ENCODE measurements at places on chromosomes 1 and 21.

GRCh38 chr1:159869173-159869572 is 6.7 kb upstream of the VSIG8 start:
- no peak for DNase-seq

- no peak for DNase-seq
These were observed 470 bp downstream of the TNR start for GRCh38 chr1:175742790-175743459.

GRCh38 chr1:156600733-156601121 is 552 bp downstream of the GPATCH4 start:
- no peak for DNase-seq

GRCh38 chr1:67787746-67788145 is 45.5 kb downstream of the GNG12 start:
- no peak for DNase-seq

DNA sequence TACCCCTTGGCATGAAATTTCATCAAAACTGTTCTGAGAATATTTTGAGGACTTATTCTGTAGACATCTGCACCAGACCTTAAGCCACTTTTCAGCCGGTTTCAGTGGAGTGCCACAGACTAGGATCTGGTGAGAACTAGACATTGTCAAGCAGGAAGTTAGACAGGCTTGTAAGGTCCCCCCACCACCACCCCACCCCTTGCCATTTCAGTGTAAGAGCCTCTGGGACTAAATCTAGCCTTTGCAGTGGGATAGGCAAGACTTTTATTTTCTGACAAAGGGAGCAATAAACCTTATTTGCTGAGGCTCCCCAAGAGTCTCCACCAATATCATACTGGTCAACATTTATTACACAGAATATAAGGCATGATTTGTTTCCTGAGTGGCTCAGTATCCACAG is 77.9 kb upstream of the EXO1 start:
- DNase-seq: no peak

DNA sequence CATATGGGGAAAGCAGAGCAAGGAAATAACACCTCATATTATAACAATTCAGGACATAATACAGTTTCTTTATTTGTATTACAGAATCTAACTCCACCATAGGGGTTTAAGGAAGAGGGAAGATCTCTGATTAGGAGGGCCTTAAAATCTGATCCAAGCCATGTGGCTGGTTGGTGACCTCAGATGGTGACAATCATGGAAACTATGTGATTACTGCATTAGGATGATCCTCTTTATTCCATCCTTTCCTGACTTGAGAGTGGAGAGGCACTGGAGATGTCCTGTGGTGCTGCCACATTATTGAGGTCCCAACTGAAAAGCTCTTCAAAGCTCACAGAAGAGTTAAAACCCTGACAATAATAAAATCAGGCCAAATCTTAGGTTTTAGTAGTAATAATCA is 168.1 kb upstream of the BEND5 start:
- DNase-seq: no peak

- no peak for DNase-seq
These were observed 37.6 kb upstream of the MRPS6 start for GRCh38 chr21:34035619-34036354.

DNA sequence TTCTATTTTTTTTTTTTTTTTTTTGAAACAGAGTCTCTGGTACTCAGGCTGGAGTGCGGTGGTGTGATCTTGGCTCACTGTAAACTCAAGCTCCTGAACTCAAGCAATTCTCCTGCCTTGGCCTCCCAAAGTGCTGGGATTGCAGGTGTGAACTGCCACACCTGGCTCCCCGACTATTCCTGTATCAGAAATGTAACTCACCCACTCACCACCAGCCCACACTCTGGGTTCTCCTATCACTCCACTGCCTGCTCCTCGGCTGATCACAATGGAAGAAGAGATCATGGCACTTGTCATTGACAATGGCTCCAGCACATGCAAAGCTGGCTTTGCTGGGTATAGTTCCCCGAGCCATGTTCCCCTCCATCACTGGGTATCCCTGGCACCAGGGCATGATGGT is 15.9 kb downstream of the RABIF start:
- no peak for DNase-seq

Measured in SW 1271 (cell line).